ENCODE measurements at places on chromosomes 12 and 14. TPM values are rescaled to one million over a fixed set of nuclear protein-coding genes. Genes with fewer than 3 reads are reported as not detected.

The ZCCHC8 gene
- total RNA-seq: 17.0 TPM

The SOCS2 gene
- total RNA-seq: 19.4 TPM

The PRH1 gene
- total RNA-seq: 13.2 TPM

The SALL2 gene
- total RNA-seq: 0.78 TPM

The JPH4 gene
- not detected for total RNA-seq

DNA sequence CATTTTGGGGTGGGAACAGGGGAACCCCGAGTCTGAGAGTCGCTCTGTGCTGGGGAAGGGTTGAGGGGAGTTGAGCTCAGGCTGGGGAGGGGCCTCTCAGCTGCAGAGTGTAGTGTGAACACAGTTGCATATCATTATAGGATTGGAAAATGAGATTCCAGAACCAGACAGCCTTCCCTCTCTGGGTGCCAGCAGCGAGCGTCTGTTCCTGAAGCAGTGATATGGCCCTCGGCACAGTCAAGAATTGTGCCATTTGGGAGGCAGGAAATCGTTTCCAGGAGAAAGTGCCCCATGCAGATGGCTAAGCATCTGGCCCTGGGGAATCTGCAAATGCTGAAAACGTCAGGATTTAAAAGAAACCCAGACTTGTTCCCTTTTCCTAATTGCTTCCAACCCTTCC is 70.4 kb upstream of the SFSWAP start:
- DNase-seq: no peak

- DNase-seq: no peak
These were observed 76.4 kb upstream of the DICER1 start for GRCh38 chr14:95233702-95234241.

DNA sequence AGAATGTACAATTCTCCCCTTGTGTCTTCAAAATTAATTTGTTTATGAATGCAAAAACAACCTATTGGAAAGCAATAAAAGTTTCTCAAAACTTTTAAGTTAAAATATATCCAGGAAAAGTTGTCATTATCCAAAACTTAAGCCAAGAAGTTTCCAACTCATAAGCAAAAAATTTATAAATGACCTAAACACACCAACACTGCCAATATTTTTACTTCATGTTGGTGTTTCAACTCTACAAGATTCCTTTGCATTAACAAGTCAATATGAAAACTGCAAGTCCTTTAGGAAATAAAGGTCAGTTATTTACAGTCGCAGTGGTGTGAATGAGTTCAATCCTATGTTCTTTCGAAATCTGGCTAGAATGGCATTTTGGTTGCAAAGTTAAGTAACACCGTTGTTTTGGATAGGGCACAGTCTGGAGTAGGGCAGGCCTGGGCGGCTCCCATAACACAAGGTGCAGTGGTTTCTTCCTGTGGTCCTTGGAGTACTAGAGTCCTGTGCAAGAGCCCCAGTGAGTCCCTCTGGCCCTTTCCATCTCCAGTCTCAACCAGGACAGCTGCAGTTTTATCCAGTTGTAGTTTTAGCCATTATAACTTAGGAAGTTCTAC is 151.4 kb downstream of the MED13L start:
- DNase-seq: peak; percentile 72

GRCh38 chr12:47946413-47947323 is 16.7 kb upstream of the TMEM106C start:
- peak; percentile 63 for DNase-seq

GRCh38 chr14:46820291-46820690 is 168.7 kb upstream of the RPL10L start:
- no peak for DNase-seq

GRCh38 chr12:92553389-92553788 is 149.4 kb upstream of the PLEKHG7 start:
- peak; percentile 99 for DNase-seq

GRCh38 chr14:90678420-90678819 is 137.8 kb downstream of the TTC7B start:
- peak; percentile 23 for DNase-seq

DNA sequence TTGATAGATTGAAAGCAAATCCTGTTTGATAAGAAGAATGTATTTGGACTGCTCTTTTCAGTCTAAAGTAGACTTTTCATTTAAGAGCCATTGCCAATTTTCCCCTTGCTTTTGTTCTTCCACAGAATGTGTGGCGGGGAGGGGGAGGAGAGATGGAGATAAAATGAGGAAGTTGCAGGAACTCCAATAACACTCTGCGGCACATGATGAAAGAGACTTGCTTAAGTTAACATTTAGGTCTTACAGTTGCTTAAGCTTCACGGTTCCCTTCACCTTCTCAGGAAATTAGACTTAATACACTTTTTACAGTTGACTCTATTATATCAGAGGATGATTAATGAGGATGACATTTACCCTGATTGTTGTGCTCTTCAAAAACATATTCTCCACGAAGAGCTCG is 537.3 kb downstream of the TMTC2 start:
- no peak for DNase-seq

All from mammary epithelial cell (primary cell).